Putamen (tissue), 1 donor: ENCODE measurements at places on chromosomes 4 and X.

DNA sequence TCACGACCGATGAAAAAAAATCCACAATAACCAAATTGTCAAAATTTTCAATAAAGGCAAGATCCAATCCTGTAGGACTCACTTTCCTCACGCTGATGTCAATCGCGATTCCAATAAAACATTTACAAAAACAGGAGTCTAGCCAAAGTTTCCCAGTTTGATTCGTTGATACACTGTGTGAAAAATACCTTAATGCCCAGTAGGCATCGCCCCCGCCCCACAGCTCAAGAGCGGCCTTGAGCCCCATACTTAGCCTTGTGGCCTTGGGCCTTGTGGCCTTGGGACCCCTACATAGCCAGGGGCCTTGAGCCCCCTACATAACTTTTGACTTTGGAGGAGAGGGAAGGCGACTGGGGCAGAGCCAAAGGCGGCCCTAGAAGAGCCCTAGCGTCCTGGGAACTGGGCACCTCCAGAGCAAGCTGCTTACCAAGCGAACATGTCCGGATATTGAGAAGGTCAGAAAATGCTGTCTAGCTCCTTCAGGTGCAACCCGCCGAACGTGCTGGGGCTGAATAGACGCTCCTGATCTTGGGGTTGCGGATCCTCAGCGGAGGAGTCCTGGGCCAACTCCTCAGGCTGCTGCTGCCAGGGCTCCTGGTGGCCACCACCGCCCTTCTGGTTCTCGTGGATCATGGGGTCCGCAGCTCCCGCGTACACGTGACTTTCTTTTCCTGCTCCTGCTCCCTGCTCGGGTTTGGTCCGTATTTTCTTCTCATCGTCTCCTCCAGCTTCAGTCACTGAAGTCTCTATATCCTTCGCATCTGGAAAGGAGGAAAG, 62.9 kb downstream of the RHOXF2B start:
- no peak for DNase-seq

- DNase-seq: no peak
These were observed 2.9 kb upstream of the HAND2 start for GRCh38 chr4:173532725-173533511.

DNA sequence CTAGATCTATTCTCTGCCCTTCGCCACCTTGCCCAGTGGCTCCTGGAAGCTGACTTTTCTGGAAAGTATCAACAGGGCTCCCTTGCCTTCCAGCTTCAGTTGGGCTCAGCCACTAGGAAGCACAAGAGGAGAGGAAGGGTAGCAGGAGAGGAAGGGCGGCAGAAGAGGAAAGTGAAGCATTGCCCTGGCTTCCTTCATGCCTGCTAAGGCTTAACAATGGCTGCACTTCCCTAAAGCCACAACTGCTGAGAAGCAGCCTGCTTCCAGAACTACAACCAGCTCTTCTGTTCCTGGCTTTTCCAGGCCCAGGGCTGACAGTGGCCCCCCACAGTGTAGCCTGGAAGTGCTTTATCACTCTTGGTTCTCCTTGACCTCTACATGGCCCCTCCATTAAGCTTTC, 29.1 kb upstream of the PGM2 start:
- DNase-seq: no peak

GRCh38 chr4:113584407-113585150, 177.0 kb downstream of the CAMK2D start:
- no peak for DNase-seq

DNA sequence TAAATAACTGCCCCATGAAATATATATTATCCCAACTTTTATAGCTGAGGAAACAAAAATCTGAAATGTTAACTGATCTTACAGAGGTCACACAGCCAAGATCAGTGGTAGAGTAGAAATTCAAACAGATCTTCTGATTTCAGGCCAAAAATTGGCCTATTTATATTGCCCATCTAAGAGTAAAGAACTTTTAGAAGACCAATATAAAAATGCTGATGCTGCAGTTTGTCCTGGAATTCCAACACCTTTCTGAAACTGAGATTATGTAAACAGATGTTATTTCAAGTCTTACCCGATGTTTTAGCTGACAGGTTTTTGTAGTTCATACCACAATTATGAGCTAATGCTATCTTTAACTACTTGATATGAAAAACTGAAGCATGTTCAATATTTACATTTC, 51.1 kb downstream of the SPANXN3 start:
- no peak for DNase-seq

DNA sequence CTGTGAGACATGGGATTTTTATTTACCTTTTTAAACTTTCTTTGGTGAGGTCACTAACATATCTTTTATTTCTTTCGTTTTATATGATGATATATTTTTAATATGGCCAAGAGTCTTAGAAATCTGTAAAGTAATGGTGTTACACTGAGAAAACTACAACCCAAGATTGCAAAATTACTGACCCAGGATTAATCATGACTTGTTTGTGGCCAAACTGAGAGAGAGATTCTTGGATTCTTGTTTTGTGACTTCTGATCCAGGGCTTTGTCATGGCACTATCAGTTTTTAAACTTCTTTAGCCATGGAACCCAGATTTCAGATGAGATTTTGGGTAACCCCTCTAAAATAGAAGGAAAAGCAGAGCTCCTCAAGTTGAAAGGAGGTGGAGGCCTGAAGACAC, 42.0 kb downstream of the SGMS2 start:
- no peak for DNase-seq

GRCh38 chr4:129747756-129748155, 651.8 kb downstream of the C4orf33 start:
- DNase-seq: no peak

- no peak for DNase-seq
These were observed 3.0 kb upstream of the LAGE3 start for GRCh38 chrX:154481911-154482601.

DNA sequence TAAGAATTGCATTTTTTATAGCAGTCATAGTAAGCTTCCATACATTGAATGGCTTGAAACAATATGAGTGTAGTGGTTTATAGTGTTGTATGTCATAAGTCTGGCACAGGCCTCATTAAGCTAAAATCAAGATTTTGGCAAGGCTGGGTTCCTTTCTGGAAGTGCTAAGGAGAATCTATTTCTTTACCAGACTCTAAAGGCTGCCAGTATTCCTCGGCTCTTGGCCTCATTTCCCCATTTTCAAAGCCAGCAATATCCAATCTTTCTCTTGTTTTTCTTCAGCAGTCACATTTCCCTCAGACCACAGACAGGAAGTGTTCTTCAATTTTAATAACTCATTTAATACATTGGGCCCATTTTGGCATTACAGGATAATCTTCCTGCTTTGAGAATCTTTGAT, 1155.5 kb upstream of the PABPC4L start:
- no peak for DNase-seq

DNA sequence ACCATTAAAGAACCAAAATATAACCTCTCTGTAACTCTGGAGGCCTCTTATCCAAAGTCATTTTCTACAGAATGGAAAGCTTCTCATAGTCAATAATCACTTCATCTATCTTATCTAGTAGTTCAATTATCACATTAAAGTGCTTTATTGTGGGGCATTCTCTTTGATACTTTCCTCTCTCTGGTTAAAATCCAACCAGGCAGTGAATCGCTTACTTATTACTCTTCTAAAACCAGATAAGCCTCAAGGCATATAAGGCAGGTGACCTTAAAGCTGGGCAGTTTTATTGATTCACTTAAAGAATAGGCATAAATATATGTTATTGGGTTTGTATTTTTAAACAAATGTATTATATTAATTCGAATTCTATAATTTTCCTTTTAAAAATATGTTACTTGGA, 2162.1 kb upstream of the TENM3 start:
- DNase-seq: no peak

DNA sequence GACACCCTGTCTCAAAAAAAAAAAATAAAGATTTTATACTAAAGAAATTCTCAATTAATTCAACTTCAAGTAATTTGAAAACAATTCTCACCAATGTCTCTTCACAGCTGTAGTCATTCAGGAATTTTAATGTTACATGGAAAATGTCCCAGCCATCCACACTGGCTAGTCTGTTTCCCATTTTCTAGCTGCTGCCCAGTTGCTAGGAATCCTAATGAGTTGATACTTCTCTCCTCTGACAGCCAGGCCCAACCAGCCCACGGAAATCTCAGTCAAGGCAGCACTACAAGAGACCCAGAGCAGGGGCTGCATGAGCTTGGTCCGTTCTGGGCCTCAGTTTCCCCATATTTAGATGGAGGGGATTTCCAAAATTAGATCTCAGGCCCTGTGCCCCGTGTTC, 59.1 kb downstream of the CASP3 start:
- peak; percentile 12 for DNase-seq

DNA sequence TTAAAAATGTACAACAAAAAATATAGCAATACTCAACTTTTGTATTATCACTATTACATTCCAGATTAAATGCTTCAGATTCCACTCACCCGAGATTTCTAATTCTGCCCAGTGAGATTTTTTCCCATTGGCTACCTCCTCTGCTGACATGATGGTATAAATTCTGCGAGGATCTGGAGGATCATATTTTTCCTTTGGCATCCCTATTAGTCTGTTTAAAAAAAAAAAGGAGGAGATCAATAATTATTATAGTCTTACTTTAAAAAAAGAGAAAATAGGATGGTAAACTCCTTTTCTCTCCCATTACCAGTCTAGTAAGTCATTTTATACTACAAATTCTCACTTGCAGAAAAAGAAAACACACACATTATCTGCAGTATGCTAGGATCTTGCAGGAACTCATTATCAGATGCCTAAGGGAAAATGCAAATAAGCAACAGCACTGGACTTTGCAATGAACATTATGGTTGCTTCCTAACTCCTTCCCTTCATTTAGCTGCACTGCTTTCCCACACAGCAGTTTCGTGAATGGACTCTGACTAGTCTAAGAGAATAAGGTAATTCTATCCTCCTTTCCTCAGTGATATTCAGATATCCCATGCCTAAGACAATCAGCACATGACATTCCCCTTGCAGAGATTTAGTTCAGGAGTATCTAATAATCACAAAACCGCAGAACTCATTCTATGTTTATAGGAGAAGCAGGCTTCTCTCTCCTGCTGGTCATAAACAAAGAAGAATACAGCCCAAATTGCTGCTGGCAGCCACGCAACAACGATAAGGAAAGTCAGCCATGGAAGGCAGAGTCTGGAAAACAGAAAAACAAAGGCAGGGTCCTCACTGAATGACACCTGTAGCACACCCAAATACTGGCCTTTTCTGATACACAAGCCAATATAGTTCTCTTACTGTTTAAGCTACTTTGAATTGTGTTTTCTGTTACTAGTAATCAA, 42.7 kb downstream of the CNOT6L start:
- no peak for DNase-seq

DNA sequence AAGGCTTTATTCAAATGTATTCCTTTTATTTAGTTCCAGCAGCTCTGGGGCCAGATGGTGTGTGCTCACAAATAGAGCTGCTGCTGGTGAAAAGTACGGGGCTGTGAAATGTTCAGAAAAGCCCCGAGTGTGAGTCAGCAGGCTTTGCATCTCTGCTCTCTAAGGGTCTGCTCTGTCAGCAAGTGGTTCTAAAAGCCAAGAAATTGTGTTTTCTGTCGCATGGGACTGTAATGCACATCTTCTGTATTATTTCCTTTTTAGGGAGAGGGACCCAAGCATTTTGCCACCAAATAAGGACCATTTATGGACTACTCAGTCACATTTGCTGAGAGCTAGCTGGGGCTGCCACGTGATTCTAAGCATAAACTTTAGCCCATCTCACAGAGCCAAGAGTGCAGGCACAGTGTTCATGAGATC, 82.9 kb upstream of the NHS start:
- no peak for DNase-seq

GRCh38 chr4:53232371-53232770, 133.5 kb downstream of the SCFD2 start:
- no peak for DNase-seq

- no peak for DNase-seq
These were observed 70.2 kb upstream of the ETNPPL start for GRCh38 chr4:108833046-108833445.

DNA sequence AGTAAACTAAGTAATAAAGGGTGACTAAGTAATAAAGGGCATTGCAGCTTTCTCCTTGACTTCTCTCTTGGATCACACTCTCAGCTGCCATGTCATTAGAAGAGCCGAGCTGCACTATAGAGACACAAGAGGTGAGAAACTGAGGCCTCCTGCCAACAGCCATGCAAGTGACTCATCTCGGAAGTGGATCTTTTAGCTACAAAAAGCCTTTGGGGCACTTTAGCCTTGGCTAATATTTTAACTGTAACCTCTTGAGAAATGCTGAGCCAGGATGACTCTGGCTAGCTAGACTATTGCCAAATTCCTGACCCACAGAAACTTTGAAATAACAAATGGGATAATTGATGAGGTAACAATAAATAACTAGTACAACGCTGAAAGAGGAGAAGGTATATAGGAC, 1.5 kb upstream of the NEIL3 start:
- no peak for DNase-seq

DNA sequence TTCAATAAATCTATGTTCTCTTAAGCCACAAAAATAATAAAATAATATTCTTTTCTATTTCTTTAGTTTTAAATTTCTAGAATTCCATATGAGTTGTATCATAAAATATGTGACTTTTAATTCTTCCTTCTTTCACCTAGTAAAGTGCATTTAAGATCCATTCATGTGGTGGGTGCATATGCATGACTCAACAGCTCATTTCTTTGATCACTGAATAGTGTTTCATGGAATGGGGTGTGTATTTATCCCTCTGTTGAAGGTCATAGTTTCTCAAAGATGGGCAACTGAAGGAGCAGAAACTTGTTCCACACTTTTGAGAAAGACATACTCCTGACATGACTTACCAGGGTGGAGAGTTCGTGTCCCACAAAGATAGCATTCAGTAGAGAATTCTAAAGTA, 1230.3 kb upstream of the AGA start:
- DNase-seq: no peak

GRCh38 chrX:57241967-57242366, 44.5 kb upstream of the FAAH2 start:
- no peak for DNase-seq

- DNase-seq: peak; percentile 82
These were observed 68.7 kb upstream of the NDST3 start for GRCh38 chr4:117965622-117966021.

DNA sequence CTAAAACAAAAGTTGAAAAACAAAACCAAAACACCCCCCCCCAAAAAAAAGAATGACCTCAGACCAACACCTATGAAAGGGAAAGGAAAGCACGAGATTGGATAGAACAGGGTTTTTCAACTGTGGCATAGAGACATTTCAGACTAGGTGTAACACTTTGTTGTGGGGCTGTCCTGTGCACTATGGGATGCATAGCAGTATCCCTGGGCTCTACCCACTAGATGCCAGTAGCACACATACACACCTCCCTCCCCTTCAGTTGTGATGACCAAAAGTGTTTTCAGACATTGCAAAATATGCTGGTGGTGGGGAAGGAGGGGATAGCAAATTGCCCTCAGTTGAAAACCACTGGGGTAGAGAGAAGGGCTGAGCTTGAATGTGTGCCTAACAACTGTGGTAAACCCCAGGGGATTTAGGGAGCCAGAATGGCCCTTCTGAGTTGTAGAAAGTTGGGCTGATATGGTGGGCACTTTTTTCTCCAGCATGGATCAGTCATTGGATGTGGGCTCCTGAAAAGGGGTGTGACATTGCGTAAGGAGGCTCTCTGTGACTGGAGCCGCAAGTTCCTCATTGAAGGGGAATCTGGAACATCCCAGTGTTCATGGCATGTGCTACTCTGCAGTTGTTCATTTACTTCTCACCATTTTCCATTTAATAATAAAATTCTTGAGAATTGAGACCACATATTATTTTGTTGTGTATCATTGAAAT, 8.8 kb upstream of the GEMIN8 start:
- no peak for DNase-seq

GRCh38 chr4:76850010-76850441, 47.9 kb downstream of the SOWAHB start:
- DNase-seq: no peak
